ENCODE measurements at places on chromosomes 6 and 20.

GRCh38 chr20:10330071-10330470, 104.0 kb downstream of the MKKS start:
- DNase-seq = no peak

GRCh38 chr6:164322533-164322932, 908.0 kb downstream of the QKI start:
- no peak for DNase-seq

DNA sequence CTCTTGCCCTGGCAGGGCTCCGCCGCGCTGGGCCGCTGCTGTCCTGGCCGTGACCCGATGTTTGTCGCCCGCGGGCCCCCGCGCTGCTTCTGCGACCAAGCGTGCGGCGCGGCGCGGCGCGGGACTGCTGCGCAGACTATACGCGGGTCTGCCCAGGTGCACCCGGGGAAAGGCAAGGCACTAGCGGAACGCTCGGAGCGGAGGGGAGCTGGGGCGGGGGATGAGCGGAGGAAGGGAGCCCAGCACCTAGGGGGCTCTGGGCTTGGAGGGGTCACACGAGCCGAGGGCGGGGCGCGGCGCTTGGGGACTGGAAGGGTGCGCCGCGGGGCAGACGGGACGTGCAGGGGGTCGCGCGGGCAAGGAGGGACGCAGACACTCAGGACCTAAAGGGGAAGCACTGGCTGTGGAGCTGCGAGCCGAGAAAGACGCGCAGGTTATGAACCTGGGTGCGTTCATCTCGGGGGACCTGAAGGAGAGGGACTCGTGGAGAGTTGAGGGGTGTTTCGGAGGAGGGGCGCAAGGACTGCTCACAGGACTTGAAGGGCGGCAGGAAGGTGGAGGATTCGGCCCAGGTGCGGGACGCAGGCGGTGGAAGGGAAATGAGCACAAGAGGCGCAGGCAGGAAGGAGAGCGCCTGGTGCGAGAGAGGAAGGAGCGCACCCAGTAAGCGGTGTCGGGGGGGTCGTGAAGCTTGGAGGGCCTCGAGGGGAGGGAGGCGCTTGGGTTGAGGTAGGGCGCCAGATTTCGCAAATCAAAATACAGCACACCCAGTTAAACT, 40.8 kb upstream of the ZNFX1 start:
- DNase-seq = no peak

DNA sequence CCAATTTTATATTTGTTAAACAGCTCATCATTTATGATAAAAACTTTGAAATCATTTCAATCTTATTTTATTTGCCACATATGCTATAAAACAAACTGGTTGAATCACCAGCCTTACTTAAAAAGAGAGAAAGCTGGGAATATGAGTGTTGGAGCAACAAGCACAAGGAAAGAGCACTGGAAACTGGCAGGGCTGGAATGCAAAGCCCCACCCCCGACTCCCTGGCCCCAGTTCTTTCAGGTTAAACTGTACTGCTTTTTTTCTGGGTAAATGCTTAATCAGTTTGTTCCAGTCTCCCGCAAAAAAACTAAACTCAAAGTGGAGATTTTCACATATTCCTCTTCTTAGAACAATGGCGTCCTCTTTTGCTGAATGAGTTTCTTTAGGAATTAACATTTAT, 433.8 kb upstream of the NOX3 start:
- no peak for DNase-seq

DNA sequence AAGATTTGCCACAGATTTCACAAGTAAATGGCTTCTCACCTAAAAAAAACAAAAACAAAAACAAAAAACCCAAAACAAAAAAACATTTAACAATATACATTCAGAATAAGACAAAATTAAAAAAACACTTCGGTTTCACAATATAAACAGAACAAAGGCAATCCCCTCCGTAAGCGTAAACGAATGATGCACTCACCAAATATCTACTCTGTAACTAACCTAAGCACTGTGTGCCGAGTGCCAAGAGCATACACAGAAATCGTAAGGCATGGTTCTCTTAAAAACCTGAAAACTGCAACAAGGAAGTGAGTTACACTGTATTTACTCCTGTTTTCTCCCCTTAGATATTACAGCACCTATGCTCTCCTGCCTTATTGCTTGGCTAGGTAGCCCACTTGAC, 12.1 kb upstream of the MICAL1 start:
- no peak for DNase-seq

All from NCI-H2107 (cell line).